Foreskin keratinocyte (primary cell): ENCODE measurements at places on chromosomes 6 and 20.
A peak's percentile ranks its signal among the peaks of the same experiment; 100 is the strongest.

- no peak for DNase-seq
These were observed 13.3 kb downstream of the PLCG1 start for GRCh38 chr20:41150664-41151063.

GRCh38 chr20:51216850-51217249 lies 193.9 kb upstream of the KCNG1 start:
- DNase-seq, result no peak

DNA sequence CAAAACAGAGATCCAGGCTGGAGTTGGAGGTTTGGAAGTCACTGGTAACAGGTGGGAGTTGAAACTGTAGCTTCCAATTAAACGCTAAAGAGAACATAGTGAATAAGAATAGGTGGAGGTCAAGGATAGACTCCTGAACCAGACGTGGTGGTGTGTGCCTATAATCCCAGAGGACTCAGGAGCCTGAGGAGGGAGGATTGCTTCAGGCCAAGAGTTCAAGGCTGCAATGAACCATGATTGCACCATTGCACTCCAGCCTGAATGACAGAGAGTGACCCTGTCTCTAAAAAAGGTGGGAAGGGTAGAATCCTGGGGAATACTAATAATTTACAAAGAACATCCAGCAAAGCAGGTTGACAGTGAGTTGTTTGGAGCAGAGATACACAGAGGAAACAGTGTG lies 13.6 kb downstream of the NRSN1 start:
- no peak for DNase-seq

GRCh38 chr6:107871976-107872375 lies 47.9 kb upstream of the SCML4 start:
- no peak for DNase-seq

- peak; percentile 10 for DNase-seq
These were observed 218.1 kb upstream of the GJE1 start for GRCh38 chr6:141914646-141915045.

- no peak for DNase-seq
These were observed 68.4 kb downstream of the ARID1B start for GRCh38 chr6:156845454-156846155.
